ENCODE measurements at places on chromosomes 12 and 14.
A peak's percentile ranks its signal among the peaks of the same experiment; 100 is the strongest.

GRCh38 chr14:63853831-63854293 lies 1.1 kb downstream of the SYNE2 start:
- DNase-seq: peak; percentile 30

DNA sequence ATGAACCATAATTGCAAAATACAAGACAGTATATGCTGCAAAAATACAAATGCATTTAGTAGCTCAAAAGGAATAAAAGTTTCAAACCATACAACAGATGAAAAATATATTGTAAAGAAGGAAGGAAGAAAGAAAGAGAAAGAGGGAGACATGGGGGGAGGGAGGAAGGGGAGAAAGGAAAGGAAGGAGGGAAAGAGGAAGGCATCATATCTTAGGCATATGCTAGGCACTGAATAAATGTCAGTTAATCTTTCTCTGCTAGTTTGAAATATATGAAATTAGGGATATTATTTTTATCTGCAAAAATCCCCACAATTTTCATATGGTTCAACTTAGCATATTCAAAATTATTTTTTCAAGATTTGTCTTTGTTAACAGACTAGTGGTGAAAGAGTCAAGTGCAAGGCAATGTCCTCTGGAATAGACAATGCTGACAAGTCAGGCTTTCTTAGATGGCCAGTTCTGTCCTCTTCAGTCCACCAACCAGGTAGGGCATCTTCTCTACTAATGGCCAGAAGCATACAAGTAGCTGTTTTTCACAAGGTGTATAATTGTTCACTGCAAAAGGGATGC lies 506.4 kb downstream of the PRKD1 start:
- DNase-seq: no peak

GRCh38 chr14:85142982-85143381 lies 387.0 kb upstream of the FLRT2 start:
- no peak for DNase-seq

DNA sequence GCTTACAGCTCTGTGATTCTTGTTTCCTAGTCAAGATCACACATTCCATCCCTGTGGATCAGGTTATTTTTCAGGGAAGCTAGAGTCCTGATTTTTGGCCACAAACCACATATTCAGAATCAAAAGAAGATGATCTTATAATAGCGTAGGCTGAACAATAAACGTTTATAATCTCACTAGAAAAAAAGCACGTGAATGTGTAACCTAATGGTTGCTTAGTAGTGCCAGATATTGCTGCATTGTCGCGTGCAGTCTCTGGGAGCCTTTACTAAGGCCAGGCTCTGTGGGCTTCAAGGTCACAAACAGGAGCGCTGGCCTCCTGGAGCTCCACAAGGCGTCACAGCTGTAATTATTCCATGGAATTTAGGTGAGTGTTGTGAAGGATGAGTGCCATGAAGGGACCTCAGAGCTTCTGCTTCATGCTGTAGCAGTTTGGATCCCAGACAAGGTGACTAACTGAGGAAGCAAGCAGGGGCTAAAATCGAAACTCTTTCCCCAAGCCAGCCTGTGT lies 17.4 kb downstream of the CDKN1B start:
- no peak for DNase-seq

DNA sequence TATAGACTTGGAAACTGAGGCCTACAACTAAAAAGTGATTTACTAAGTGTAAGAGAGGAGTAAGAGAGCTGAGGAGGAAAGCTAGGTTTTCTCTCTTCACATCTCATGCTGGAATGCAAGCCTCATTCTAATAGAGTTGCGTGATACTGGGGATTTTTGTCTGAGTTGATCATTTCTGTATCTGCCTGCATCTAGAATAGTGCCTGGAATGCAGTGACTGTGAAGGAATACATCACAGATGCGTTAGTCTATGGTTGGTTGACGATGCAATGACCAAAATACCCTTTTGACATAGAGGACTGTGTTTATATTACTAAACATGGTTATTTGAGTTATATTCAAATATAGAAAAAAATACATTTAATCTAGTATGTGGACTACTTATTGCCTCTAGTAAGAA lies 9.2 kb upstream of the TMEM117 start:
- no peak for DNase-seq

All from activated CD4-positive, alpha-beta T cell treated with anti-CD3 and anti-CD28 coated beads, Interleukin-2, amount 50 U/mL, for 24 hours (primary cell).